HepG2 (cell line): ENCODE measurements at places on chromosomes 11 and 22. TPM values are rescaled to one million over a fixed set of nuclear protein-coding genes. Genes with fewer than 3 reads are reported as not detected.

GRCh38 chr11:129731316-129731715 lies 84.3 kb upstream of the TMEM45B start:
- no peak for DNase-seq

Gene CHRDL2
- not detected in 2 replicates for total RNA-seq

DNA sequence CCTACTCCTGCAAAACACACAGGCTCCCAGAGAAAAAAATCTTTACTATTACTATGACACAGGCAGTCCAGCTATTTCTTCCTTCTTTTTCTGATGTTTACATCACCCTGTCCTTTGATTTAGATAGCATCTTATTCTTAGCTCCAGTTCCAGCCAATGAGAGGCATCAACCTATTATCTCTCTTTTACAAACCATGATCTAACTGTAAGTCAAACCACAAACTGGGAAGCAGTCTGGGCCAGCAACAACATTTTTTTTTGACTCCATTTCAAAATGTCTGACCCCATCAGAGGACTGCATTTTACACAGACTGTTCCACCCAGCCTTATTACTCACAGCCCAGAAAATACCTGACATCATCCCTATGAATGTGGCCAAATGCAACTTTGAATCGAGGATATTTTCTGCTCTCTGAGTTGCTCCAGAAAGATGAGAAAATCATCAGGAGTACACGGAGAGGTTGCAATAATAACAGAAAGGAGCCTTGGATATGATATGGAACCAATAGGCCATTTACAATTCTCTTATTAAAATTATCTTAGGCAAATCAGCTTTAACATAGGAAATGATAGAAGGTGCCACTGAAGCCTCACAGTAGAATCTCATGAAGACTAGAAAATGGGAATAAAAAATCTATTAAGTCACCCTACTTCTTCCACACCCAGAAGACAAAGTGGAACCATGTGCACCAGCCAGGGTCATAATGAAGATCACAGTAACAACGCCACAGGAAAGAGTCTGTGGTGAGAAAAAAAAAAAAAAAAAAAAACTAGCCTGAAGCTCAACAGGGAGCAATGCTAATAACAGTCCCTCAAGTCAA lies 21.2 kb downstream of the TBRG1 start:
- no peak for DNase-seq

DNA sequence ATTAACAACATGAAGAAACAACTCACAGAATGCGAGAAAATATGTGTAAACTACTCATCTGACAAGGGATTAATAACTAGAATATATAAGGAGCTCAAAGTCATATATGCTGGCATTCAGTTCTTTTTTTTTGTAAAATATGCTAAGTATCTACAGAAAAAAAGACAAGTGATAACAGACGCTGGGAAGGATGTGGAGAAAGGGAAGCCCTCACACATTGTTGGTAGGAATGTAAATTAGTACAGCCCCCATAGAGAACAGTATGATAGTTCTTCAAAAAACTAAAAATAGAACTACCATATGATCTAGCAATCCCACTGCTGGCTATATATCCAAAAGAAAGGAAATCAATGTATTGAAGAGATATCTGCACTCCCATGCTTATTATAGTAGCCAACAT lies 13.8 kb downstream of the GAB2 start:
- no peak for DNase-seq

DNA sequence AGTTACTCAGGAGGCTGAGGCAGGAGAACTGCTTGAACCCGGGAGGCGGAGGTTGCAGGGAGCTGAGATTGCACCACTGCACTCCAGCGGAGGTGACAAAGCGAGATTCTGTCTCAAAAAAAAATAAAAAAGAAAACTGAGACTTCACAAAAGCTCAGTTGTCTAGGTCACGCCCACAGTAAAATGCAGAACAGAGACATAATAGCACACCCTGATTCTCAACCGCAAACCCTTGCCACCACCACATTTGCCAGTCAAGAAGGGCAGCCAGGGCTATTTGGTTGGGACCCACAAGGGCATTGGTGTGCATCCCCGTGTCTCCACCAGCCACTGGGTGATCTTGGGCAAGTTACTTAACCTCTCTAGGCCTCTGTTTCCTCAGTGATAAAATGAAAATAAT lies 25.4 kb downstream of the CREB3L1 start:
- DNase-seq: no peak

DNA sequence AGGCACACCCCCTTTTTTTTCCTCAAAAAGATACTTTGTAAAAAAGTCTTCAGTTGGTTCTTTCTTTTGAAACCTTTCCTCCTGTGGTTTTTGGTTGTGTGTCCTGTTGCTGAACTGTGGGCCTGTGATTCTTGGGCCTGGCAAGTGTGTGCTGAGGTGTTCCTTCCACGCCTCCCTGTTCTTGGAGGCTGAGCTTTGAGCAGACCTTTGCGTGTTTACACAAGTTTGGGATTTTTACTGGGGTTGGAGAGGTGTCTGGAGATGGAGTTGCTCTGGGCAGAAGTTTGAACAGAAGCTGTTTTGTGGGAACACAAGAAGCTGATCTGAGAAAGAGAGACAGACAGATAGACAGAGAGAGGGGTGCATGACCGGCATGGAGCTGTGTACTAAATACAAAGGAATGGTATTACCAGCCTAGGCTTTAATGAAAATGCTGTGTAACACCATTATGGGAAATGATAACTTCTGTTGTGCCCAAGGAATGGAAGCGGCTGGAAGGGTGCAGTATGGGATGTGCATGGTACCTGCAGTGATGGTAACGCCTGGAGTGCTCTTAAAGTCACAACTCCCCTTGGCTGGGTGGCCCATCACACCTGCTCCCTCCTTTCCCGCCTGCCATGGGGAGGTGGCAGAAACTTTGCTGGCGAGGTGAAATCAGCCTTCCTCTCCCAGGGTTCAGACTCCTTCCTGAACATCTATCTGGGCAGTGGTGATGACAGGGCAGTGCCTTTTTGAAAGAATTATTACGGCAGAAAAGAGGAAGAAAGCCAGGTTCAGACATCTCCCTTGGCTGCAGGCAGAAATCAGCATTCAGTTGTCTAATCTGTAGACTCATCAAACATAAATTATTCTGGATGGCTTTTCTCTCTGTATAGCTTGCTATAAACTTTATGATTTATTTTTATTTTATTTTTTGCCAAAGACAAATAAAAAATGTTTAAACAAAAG lies 70.4 kb downstream of the LDLRAD3 start:
- DNase-seq: no peak

GRCh38 chr11:8740129-8740528 lies 57.5 kb downstream of the RPL27A start:
- no peak for DNase-seq

Gene ABCC8
- total RNA-seq: not detected in 2 replicates

DNA sequence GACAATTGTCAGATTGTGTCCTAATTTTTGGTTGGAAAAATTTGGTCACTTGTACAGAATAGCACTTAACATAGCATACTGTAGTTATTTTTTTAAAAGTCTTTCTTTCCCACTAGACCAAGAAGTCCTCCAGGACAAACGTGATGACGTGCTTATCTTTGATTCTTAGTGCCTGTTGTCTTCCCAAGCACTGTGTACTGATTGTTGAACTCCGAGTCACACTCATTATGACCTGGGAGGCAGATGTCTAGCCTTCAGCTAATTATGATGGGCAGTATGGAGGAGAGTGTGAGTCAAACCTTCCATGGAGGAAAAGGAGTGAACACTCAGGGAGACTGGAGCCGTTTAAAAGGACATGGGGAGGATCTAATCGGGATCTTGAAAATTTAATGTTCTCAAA lies 119.8 kb downstream of the SPON1 start:
- no peak for DNase-seq
